Lung microvascular endothelial cell (primary cell): ENCODE measurements at places on chromosomes 2 and 18. TPM values are rescaled to one million over a fixed set of nuclear protein-coding genes. Genes with fewer than 3 reads are reported as not detected.

- peak; percentile 45 for DNase-seq
These were observed 552 bp downstream of the CNPPD1 start for GRCh38 chr2:219175928-219176817.

DNA sequence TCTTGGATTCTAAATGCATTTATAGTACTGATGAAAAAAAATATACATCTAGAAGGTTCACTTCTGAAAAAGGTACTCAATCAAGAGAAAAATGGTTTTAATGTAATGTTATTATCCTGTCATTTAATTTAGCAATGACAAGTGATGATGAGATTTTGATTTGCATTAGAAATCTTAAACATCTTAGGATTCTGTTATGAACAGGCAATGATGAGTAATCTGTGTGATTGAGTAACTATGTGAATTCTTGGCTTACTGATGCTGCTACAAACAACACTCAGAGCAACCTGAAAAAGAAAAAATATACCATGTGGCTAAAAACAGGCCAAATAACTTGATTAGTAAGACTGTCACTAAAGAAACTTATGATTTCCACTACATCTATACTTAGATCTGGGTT is 30.1 kb downstream of the RBKS start:
- peak; percentile 71 for DNase-seq

- no peak for DNase-seq
These were observed 201.6 kb upstream of the SALL3 start for GRCh38 chr18:78777992-78778391.

DNA sequence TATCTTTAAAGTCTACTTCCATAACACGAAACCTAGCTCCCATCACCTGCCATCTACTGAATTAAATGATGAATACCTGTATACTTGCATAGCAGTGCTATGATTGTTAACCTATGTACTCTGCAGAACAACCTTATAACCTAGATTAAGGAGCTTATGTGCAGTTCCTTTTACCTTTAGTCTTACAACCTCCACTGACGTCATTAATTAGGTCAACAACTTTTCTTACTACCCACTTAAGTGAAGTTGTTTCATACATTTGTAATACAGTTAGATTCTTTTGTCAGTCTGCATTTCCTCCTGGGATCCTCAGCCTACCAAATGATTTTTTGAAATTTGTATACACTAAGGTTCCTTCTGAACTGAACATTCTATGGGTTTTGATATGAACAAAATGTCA is 1082.3 kb downstream of the SUCLG1 start:
- no peak for DNase-seq

- no peak for DNase-seq
These were observed 164.0 kb downstream of the RDH14 start for GRCh38 chr2:18396329-18397010.

- no peak for DNase-seq
These were observed 15.9 kb upstream of the SOS1 start for GRCh38 chr2:39136799-39137198.

DNA sequence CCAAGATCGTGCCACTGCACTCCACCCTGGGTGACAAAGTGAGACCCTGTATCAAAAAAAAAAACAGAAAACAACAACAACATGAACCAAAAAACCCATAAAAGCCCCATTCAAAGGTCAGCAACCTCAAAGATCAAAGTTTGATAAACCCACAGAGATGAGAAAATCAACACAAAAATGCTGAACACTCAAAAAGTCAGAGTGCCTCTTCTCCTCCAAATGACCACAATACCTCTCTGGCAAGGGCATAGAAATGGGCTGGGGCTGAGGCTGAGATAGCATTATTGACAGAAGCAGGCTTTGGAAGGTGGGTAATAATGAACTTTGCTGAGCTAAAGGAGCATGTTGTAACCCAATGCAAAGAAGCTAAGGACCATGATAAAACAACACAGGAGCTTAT is 66.3 kb downstream of the FARP2 start:
- DNase-seq: no peak

DNA sequence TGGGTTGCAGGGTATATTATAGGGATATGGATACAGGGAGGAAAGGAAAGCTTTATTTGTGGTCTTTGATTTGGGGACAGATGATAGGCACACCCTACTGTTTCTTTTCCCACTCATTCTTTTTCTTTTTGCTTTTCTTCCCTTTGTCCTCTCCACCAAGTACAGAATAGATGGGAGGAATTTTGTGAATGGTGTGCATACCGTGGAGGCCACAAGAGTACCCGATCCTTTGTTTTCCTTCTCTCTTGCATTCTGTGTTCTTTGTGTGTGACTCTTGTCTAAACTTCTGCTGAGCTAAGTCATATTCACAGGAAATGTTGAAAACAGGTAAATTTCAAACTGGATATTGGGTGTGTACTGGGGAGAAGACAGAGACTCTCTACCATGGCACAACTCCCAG is 321.4 kb upstream of the SLC8A1 start:
- DNase-seq: no peak

DNA sequence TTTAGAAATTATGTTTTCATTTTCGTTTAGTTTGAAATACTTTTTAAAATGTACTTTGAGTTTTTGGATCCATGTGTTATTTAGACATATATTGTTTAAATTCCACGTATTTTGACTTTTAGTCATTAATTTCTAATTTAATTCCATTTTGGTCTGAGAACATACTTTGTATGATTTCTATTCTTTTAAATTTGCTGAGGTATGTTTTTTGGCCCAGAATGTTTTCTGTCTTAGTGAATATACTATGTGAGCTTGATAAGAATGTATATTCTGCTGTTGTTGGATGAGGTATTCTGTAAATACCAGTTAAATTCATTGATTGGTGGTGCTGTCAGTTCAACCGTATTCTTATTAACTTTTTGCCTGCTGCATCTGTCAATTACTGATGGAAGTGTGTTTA is 26.4 kb downstream of the VRK2 start:
- DNase-seq: no peak

GRCh38 chr18:10010611-10011015 is 96.8 kb downstream of the VAPA start:
- DNase-seq: peak; percentile 94

DNA sequence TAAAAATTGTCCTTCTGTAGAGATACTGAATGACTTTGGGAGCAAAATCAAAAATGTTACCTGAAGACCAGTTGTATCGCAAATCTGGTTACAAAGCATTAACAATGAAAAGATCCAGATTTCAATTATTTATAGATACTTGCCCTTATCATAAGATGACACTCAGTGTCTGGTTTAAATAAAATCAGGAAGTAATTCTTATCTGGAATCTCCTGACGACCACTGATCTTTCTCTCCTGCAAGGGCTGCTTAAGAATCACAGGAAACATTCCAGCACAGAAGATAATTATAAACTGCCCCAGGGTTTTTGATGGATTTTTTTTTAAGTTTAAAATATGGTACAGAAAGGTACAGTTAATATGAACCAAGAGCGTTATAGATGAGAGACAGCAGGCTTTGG is 205.7 kb downstream of the ALK start:
- DNase-seq: no peak

DNA sequence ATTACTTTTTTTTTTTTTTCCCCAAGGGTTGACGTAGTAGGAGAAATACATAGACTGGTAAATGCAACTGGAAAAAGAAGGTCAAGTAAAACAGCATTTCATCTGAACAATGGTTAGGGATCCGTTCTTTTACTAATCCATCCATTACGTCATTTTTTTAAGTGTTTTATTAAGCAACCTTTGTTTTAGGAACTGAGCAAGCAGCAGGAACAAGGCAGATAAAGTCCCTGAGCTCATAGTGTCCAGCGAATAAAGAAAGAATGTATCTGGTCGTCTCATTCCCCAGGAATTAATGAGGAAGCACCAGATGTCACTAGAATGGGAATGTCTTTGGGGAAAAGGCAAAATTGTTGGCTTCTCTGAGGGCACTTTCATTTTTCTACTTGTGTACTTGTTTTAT is 842.4 kb downstream of the TDRD15 start:
- no peak for DNase-seq

The CCT7 gene
- total RNA-seq: 318 and 353 TPM in 2 replicates

The IL18RAP gene
- not detected in 2 replicates for total RNA-seq

The CRYGD gene
- not detected in 2 replicates for total RNA-seq
